ENCODE measurements at places on chromosomes 2 and 18.

GRCh38 chr2:170712653-170713542 lies 2.2 kb upstream of the SP5 start:
- no peak for DNase-seq

GRCh38 chr2:189933041-189933440 lies 129.5 kb downstream of the MSTN start:
- no peak for DNase-seq

- DNase-seq, result no peak
Measured at GRCh38 chr18:51578406-51578980, 381.0 kb upstream of the MEX3C start.

DNA sequence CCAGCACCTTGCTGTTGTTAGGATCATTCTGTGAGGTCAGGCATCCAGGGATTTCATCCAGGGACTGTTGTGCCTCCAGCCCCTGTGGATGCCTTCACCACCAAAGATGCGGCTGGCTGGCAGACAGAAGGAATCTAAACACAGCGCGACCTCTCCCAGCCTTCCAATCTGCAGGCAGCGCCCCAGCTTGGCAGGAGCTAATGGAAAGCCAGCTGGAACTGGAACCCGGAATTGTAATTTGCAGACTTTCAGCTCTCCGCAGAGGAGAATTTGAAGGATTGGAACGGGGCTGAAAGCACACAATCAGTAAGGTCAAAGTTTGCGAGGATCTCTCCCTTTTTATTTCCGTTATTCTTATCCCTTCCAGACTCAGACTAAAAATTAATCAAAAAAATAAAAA lies 127.8 kb downstream of the TRIB2 start:
- no peak for DNase-seq

DNA sequence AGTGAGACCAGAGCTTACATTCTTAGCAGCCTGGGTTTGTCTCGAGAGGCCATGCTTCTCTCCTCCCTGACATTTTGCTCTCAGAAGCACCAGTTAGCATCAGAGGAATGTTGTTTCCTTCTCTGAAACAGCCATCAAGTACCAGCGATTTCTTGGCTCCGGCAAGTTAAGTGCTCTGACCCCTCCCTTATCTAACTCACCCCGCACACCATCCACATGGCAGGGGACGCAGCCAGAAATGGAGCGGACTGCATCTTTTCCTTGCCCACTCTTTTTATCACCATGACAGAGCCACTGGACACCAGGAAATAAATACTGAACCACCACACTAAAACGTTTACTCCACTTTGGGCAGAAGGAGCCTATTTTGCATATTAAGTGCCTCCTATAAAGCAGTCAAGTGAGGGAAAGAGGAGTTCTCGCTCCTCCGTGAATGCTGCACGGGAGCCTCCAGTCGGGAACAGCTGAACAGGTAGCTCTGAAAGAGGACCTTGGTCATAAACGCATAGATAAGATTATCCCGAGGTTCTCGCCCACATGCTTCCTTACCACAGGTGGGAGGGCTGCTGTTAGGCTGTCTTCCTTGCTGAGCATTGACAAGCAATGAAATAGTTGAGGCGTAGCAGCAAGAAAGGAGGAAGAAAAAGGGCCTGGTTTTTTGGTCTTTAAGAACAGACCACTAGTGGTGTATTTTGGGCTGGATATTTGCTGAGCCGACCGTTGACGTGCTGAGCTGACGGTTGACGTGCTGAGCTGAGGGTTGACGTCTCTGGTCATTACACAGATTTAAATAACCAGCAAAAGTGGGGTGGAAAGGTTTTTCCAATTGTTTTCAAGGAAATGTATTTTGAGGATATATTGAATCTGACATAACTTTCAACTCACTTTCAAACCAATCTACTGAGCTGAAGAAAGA lies 71.4 kb upstream of the ITGB6 start:
- DNase-seq, result no peak

- DNase-seq, result no peak
Measured at GRCh38 chr2:6986301-6986911, 69.2 kb downstream of the RNF144A start.

DNA sequence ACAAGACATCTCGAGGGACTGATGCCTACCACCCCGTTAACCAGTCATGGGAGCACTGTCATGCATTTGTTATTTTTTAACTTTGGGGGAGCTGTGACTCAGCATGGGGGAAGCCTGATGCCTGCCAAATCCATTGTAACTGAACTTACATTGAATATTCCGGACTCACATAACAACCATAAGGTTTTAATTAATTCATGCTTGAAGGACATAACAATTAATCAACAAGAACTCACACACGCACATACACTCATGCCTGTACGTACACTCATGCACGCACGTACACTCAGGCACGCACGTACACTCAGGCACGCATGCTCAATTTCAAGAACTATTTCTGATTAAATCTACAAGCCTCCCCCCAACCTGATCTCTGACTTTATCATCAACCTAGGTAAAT lies 1639.1 kb downstream of the SUCLG1 start:
- DNase-seq, result no peak

DNA sequence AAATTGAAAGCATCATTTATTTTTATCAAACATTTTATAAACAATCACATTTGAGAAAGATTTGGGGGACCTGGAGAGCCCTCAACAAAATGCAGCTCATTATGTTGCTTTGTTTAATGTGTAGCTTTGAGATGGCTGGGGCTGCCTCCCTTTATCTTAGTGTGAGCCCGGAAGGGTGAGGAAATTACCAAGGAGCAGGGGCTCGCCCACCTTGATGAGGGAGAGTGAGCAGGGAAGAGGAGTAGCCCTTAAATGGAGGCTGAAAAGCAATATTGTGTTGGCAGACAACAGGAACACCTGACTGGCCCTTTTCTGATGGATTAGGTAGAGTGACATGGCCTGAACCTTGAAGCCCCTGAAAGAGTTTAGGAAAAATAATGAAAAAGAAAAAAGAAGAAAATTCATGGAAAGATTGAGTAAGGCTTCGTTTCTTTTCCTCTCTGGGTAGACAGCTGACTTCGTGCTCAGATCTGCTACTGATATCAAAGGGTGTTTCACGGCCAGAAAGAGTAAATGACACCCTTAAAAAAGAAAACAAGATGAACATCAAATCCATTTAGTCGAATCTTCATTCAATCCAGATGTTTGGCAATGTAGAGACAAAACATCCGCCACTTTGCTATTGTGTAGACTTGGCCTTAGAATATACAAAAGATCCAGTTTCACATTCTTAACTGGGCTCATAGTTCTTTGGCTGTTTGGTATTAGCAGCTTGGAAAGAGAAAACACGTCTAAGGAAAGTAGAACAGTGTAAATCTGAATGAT lies 206.5 kb upstream of the TCF4 start:
- no peak for DNase-seq
